ENCODE measurements at places on chromosomes 4 and X.

DNA sequence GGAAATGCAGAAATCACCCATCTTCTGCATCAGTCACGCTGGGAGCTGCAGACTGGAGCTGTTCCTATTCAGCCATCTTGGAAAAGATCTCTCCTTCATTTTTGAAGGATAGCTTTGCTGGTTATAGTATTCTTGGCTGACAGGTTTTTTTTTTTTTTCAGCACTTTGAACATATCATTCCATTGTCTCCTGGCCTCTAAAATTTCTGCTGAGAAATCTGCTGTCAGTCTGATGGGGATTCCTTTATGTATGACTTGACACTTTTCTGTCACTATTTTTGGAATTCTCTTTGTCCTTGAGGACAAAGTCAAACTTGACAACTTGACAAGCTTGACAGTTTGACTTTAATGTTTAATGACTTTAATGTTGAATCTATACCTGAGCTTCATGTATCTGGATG is 16.8 kb downstream of the HPGDS start:
- DNase-seq: no peak

DNA sequence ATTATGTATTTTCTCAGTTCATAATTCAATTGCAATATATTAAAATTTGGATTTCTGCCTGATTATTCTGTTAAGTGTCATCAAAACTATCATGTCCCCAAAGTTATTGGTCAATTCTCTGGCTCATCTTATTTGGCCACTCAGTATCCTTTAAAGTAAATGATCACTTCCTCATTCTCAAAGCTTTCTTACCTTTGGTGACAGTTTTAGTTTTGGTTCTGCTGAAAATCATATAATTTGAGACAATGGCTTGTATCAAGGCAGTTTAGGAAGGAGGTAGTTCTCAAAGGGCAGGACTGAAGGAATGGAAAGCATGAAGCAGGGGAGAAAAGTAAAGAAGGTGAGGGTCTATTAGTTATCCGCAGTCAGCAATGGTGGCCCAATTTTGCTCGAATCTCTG is 1832.1 kb downstream of the ARAP2 start:
- no peak for DNase-seq

DNA sequence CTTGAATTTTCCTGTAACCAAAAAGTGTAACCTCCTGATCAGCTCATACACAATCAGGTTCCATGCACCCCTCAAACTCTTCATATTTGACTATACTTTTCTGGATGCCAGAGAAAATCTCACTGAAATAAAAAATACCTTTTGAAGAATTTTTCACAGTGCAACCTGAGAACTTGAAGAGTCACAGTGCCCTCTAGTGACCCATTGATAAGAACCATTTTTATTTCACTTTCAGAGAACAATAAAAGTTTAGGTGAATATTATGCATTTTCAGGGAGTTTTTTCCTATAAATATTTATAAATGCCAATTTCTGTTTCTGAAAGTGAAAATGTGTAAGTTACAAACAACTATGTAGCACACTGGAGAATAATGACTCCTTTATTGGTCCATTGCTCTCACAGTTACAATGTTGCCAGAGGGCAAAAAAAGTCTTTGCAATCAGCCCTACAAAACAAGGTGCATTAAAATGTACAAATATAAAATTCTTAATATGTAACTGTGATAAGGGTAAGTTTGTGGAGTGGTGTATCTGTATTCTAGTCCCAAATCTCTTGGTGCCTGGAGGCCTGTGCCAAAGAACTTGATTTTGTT is 153.6 kb upstream of the INTU start:
- DNase-seq: no peak

DNA sequence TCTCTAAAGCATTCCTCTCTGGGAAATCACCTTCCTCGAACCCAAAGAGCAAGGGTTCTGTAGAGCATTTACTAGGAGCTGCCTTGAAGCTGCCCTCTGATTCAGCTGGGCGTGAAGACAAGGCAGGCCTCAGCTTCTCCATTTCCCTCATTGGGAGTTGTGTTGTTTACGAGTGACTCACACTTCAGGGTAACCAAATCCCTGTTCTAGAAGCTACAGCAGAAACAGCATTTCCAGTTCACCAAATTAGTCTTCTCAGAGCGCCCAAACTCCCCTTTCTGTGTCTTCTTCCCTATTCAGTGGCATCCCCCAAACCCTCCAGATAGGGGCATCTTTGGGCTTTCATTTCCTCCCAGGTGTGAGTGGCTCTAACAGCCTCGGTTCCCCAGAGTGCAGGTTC is 863 bp upstream of the XPNPEP2 start:
- DNase-seq: no peak

DNA sequence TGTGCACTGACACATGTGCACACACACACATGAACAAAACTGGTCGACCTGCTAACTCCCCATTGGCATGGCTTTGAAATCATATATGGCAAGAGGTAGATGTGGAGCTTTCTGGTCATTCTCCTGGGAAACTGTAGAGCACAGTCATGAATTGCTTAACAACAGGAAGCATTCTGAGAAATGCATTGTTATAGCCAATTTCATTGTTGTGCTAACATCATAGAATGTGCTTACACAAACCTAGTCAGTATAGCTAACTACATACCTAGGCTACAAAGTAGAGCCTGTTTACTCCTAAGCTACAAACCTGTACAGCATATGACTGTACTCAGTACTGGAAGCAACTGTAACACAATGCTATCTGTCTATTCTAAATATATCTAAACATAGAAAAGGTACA is 134.2 kb upstream of the SH3RF1 start:
- no peak for DNase-seq

GRCh38 chr4:169098532-169098931 is 88.5 kb upstream of the CBR4 start:
- DNase-seq: no peak

GRCh38 chr4:27018076-27018475 is 157.4 kb downstream of the STIM2 start:
- DNase-seq: no peak

DNA sequence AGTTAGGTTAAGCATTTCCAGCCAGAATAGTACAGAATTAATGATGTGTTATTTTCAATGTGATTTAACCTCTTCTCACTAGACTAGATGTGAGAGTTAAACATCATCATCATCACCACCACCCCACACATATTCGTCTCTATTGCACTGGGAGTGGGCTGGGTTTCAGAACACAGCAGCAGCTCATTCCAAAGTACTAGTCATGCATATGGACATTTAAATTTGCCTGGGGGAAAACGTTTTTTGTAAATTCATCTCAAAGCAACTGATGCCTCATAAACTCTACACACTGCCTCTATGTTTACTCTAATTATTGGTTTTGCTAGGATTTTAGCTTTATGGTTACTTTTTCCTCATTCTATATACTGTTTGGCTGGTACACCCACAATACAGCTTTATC is 509.1 kb downstream of the PPP4R3C start:
- no peak for DNase-seq

DNA sequence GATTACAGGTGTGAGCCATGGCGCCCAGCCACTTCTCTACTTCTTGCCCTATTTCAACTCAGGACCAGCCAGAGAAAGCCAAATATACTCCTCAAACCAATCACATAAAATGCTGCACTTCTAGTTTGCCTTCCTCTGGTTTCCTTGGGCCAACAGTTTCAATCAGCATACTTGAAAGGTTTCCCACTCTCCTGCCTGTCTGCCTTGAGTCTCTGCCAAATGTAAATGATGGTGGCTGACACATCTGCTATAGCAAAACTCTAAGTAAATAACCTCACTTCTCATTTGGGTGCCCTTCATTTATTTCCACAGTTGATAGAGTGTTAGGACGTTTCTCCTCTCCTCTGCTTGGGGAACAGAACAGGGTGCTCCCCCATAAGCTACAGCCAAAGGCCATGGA is 36.4 kb upstream of the PPA2 start:
- DNase-seq: no peak

GRCh38 chr4:87881115-87881514 is 48.3 kb downstream of the MEPE start:
- DNase-seq: no peak

GRCh38 chrX:37754516-37754915 is 25.3 kb upstream of the CYBB start:
- DNase-seq: no peak

DNA sequence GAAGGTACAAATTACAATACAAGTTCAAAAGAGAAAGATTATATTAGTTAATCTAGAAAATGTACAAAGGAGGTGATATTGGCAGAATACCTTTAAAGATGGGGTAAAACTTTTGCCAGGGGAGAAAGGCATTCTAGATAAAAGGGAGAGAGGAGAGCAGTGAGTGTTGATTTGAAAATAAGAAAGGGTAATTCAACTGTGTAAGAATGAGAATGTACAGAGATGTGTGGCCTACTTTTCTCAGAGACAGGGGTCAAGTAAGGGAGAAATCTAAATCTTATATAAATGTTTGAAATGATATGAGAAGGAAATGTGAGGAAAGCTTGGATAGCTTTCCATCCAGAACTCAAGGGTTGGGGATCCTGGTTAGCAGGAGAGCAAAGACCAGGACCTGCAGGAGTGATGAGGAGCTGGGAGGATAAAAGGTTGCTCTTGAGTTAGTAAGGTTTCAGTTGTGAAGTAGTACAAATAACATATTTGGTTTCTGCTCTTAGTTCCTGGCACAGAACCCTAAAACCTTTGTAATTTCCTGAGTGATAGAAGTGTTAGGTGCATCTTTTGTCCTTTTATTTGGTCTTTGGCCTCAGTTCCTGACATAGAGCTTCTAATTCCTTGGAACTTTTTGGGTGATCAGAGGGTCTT is 489.9 kb downstream of the INPP4B start:
- no peak for DNase-seq

GRCh38 chr4:69054578-69055200 is 41.6 kb upstream of the UGT2B7 start:
- no peak for DNase-seq

DNA sequence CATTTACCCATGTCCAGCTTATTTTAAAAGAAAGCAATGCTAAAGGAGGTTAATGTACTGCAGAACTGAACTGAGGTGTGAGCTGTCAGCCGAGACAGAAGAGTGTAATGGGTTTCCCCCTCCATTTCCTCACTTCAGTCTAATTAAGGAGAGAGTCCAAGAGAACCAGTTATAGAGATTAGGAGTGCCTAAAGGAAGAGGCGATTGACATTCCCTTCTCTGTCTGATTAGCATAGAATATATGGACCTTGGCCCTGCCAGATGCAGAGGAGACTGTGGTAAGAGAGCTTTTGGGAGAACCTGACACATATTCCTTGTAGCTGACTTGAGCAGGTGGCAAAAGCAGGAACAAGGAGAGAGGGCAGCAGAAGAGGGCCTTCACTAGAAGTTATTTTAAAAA is 137.5 kb upstream of the INPP4B start:
- DNase-seq: no peak

DNA sequence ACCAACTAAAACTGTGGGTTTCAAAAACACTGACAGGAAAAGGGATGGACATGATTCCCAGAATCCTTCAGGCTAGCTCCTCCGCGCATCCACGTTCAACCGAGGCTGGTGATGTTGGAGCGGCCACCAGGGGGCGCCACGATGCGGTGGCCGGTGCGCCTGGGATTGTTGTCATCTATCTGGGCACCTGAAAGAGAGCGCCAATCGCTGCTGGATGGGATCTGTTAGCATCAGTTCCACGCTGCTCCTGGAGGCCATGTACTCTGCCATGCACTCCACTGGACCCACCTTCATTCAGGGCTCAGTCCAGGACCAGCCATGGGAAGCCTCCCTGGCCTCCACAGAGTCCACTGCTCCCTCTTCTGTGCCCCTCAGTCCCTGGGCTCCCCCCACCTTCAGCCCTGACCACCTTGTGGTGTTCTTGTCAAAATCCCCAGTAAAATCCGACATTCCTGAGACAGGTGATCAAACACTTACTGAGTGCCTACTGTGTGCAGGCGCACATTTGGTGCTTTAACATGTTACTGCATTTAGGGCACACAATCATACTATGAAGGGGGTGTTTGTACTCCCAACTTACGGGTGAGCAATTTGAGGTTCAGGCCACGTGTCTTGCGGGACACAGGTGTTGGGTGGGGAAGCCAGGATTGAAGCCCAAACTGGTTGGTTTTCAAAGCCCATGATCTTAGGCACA is 71.1 kb downstream of the CRMP1 start:
- peak; percentile 70 for DNase-seq

DNA sequence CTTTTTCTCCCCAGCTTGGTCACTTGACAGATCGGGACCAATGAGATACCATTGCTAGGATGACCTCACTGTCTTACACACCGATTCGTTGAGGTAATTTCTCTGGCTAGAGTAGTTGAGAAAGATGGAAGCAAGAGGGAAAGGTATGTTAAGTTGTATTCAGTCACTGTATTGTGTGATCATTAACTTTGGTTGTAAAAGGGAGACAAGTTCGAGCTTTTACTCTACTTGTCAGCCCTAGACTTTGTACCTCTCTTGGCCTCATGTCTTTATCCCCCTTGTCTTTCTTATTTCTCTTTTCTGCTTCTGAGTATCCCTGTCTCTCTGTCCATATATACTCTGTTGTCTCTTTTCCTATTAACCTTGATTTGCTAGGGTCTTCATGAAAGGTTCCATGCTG is 15.5 kb downstream of the FMR1 start:
- DNase-seq: no peak

Measured in glutamatergic neuron (in vitro differentiated cells).